Smooth muscle cell of the umbilical artery (primary cell): ENCODE measurements at places on chromosomes 2 and 18. TPM values are rescaled to one million over a fixed set of nuclear protein-coding genes. Genes with fewer than 3 reads are reported as not detected.

Gene IL1RN
- not detected in 2 replicates for total RNA-seq

Gene DYNAP
- not detected in 2 replicates for total RNA-seq

Gene CIDEA
- 0.23 TPM in 1 of 2 replicates, not detected in the other for total RNA-seq

Gene RGPD4
- not detected in 2 replicates for total RNA-seq

Gene POTEJ
- total RNA-seq = not detected in 2 replicates

Gene ONECUT2
- under 0.01 and 0.05 TPM in 2 replicates for total RNA-seq

Gene C2orf78
- total RNA-seq = not detected in 2 replicates

Gene KCNJ3
- under 0.01 TPM in 1 of 2 replicates, not detected in the other for total RNA-seq

Gene NAT8
- not detected in 2 replicates for total RNA-seq

Gene GPR17
- total RNA-seq = not detected in 2 replicates

Gene GTF3C2
- total RNA-seq = 28.8 and 35.8 TPM in 2 replicates

Gene PLEKHM3
- total RNA-seq = 11.6 and 16.3 TPM in 2 replicates

Gene ADRA2B
- total RNA-seq = not detected in 2 replicates

Gene CD8A
- not detected in 2 replicates for total RNA-seq

Gene VIT
- total RNA-seq = 0.30 TPM in 1 of 2 replicates, not detected in the other
